Stimulated activated CD8-positive, alpha-beta memory T cell treated with anti-CD3 and anti-CD28 coated beads, Interleukin-7, amount 100 ng/mL, for 1 hour (primary cell): ENCODE measurements at places on chromosomes 1 and 21.

DNA sequence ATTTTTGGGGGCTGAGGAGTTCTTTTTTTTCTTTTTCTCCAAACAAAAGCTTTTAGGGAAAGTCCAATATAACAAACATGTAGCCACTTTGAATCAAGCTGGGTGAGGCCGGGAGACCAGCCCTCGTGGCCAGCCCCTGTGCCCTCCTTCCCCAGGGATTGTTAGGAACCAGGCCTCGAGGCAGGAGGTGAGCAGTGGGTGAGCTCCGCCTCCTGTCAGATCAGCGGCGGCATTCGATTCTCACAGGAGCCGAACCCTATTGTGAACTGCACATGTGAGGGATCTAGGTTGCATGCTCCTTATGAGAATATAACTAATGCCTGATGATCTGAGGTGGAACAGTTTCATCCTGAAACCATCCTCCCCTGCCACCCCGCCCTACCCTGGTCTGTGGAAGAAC lies 41.8 kb upstream of the TTC22 start:
- no peak for DNase-seq

DNA sequence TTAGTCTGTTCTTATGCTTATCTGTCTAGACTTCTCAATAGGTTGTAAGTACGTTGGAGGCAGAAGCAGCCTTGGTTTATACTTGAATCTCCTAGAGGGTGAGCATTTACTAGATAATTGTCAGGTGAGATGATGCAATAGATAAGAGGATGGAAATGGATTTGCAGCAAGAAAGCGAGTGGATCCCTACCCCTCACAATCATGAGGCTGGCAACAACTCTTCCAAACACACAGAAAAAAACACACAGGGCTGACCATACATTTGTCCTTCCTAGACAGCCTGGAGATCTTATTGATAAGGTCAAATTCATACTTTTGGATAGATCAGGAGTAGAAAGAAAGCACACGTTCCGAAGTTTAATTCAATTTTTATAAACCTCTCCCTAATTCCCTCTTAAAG lies 481.4 kb upstream of the CAMK1G start:
- DNase-seq = no peak

- no peak for DNase-seq
Observed at GRCh38 chr21:17460094-17460493, 52.7 kb upstream of the CXADR start.

DNA sequence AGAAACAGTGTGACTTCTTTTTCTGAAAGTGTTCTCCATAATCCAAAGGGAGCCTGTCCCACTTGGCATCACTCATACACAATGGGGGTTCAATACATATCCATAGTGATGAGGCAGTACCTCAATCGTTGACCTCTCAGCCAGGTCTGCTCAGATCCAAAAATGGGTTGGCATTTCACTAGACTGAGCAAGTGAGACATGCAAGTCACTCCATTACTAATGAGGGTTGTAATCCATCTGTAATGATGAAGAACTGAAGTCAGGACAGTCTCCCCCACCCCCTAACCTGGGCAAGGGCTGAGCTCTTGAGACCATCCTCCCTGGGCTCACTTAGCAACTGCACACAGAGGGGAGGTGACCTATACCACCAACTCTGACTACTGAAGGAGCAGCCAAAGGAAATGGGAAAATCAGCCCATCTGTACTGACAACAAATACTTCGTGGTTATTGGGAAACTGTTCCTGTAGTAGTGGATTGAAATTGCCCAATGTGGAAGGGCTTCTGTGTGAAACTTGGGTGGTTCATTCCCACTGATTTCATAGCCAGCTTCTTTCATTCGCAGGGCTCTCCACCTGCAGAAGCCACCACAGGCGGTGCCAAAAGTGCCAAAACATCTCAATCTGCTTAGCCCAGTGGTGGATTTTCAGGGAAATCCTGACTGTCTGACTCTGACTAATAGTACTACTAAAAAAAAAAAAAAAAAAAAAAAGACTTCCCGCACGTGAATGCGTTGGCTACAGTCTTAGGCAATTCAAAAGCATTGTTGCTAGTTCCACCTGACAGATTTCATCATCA lies 5.0 kb downstream of the NGF start:
- no peak for DNase-seq

DNA sequence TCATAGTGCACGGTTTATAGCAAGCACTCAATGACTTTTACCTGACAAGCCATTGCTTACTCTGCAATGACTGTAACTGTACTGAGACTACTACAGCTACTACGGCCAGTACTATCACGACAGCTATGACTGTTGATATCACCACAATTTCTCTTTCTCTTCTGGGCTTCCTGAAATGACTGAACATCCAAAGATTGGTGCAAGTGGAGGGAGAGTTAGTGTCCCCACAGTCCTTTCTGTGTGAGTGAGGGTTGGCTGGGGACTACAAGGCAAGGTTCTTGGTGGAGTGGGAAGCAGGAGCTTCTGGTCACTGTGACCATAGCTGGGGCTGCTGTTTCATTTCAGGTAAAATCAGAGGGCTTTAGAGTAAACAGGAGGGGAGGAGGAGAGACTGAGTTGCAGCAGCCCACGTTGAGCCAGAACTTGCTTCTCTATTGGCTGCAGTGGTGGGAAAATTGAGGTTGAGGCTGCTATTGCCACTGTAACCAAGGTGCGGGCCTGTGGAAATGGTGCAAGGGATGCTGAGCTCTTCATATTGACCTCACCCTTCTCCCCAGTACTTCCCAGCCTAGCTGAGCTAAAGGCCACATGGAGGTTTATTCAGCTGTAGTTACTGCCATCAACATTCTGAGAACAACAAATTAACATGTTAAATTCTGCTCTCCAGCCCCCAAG lies 14.1 kb upstream of the IL10 start:
- no peak for DNase-seq

- DNase-seq = no peak
Observed at GRCh38 chr1:36638268-36638667, 155.6 kb upstream of the CSF3R start.

DNA sequence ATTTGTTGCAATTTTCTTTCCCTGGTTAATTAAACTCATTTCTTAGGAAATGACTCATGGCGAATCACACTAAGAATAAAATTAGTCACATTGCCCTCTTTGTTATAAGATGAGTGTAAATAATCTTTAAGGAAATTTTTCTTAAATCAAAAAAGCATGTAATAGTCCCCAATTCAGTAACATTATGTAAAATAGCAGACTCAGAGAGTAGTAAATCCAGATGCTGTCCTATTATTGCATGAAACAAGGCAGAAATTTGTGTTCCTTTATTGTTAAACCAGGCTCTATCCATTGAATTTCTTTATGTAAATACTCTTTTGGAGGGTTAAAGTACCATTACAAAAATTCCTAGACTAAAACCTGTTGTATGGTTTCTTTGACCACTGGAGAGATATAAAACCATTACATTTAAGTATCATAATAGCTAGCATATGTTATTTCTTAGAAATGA lies 154.5 kb upstream of the C1orf87 start:
- DNase-seq = no peak

- DNase-seq = no peak
Observed at GRCh38 chr1:31215065-31215570, 24.6 kb downstream of the NKAIN1 start.

GRCh38 chr1:151862604-151863003 lies 9.1 kb upstream of the THEM5 start:
- DNase-seq = no peak

- DNase-seq = no peak
Observed at GRCh38 chr1:10901091-10901890, 104.8 kb upstream of the CASZ1 start.

GRCh38 chr1:53381790-53382401 lies 54.0 kb upstream of the LRP8 start:
- DNase-seq = no peak
